AG08395 (cell line): ENCODE measurements at places on chromosomes 1 and 21.

DNA sequence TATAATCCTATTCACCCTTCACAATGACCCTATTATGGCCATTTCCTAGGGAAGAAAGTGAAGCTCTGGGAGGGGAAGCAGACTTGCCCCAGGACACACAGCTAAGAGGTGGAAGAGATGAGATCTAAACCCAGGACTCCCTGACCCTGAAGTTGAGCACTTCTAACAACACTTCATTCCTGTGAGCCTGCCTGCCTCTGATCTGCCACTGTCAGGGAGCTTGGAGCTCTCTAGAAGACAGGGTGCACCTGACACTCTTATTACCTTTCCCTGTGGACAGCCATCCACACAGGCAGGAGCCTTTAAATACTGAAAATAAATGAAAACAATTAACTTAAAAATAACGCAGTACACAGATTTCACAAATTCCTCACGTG, 599 bp downstream of the MKNK1 start:
- DNase-seq = no peak

DNA sequence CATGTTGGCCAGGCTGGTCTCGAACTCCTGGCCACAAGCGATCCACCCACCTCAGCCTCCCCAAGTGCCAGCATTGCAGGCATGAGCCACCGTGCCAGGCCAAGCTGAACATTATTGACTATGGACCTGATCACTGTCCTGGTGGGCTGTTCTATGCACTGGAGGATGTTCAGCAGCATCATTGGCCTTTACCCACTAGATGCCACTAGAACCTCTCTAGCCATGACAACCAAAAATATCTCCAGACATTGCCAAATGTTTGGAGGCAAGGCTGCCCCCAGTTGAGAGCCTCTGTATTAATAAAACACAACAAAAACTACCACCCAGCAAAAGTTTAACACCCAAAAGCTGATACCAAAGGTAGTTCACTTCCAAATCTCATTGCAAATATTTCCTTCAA, 110.8 kb upstream of the SOD1 start:
- no peak for DNase-seq

- peak; percentile 79 for DNase-seq
Measured at GRCh38 chr1:51898090-51898734, 19.7 kb upstream of the NRDC start.

GRCh38 chr1:220317161-220317560, 44.9 kb upstream of the RAB3GAP2 start:
- DNase-seq = no peak

- DNase-seq = no peak
Measured at GRCh38 chr1:211646566-211646965, 28.9 kb downstream of the NEK2 start.

GRCh38 chr1:227943381-227944089, 4.2 kb downstream of the WNT9A start:
- no peak for DNase-seq

- DNase-seq = no peak
Measured at GRCh38 chr1:60423146-60423780, 349.7 kb upstream of the C1orf87 start.

DNA sequence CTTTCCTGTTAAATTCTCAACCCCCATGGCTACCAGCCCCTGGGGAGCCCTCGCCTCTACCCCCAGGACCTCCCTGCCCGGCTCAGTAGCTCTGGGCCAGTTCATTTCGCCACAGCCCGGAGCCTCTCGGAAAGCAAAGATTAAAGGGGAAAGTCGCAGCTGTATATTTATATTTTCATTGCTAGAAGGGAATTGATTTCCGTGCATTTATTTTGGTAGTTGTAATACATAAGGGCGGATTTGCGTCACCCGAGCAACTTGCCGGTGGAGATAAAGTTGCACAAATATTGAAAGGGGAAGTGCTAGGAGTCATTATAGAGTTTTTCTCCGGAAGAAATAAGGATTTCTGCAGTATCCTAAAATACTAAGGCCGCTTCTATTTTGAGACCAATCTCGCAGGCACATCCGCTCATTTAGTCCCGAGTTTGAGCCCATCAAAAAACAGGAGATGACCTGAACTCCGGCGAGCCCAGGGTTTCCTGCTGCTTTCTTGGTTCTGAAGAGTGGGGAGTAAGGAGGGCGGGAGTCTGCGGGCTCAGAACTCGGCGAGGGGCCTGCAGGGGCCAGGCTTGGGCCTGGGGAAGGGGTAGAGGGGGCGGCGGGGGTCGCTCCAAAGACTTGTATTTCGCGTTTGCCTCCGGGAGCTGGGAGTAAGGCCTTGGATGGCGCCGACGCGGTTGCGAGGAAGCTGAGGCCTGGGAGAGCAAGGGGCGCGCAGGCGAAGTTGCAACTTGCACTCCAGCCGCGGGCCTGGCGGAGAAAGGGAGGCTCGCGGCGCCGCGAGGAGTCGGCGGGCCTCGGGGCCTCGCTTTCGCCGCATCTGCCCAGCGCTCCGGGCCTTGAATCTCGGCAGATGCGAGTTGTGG, 2.5 kb upstream of the HLX start:
- DNase-seq = no peak

DNA sequence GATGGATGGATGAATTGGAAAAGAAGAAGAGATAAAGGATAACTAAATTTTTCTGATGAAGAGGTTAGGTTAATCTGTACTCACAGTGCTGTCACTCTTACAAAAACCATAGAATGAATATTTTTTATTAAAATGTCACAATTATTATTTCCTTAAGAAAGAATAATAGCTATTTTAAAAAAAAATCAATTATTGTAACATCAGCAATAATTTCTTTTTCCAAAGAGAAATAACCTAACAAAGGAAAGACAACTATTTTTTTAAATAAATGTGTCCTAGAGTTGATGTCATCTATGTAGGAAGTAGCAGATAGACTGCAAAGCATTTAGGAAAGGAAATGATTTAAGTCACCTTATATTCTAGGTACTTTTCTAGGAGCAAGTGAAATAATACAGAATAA, 33.6 kb upstream of the PLPPR4 start:
- no peak for DNase-seq

DNA sequence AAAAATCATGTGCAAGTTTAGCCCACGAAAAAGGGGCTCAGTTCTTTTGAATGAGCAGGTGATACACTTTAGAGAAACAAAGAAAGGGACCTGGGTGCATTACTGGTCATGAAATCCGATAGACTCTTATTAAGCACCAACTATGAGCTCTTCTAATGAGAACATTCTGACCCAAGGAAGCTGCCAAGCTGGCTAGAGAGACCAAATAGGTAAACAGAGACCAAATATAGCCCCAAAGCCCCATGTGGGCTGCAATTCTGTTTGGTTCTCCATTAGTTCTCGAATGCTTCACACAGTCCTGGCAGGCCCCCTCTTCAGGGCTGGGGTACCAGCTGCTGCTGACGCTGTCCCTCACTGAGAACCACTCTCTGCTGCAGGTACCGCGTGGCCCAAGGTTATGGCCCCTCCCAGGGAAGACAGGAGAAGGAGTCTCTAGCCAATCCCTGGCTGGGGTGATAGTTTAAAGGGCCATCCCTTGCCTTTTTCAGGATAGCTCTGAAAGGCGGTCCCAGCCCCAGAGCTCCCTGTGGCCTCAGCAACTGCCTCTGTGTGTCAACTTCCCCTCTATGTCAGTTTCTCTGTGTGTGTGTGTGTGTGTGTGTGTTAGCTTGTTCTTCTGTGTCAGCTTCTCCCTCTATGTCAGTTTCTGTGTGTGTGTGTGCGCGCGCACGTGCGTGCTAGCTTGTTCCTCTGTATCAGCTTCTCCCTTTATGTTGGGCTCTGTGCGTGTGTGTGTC, 7.1 kb upstream of the UBXN10 start:
- no peak for DNase-seq

GRCh38 chr1:201939148-201939547, 7.2 kb downstream of the LMOD1 start:
- DNase-seq = no peak

- no peak for DNase-seq
Measured at GRCh38 chr1:87757676-87758075, 429.0 kb downstream of the LMO4 start.

DNA sequence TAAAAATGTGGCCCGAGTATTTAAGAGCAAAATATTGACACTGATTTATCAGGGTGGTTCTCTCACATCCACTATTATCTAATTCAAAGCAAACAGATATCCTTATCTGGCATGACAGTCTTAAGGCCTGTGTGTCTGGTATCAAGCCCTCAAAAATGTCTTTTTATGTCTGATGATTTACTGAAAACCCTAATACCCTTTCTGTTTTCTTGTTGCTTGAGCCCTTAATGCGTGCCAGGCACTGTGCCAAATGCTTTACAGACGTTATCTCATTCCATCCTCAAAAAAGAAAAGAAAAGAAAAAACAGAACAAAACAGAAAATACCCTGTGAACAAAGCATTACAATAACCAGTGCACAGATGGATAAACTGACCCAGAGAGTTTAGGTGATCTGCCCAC, 5.7 kb downstream of the DUSP23 start:
- DNase-seq = no peak

- DNase-seq = no peak
Measured at GRCh38 chr1:42825036-42825851, 8.0 kb upstream of the SVBP start.

- DNase-seq = no peak
Measured at GRCh38 chr1:54582566-54583306, 34.7 kb downstream of the ACOT11 start.

GRCh38 chr1:100074604-100075395, 57.9 kb downstream of the SASS6 start:
- DNase-seq = no peak

GRCh38 chr1:19325368-19325957, 13.3 kb downstream of the SLC66A1 start:
- DNase-seq = no peak

DNA sequence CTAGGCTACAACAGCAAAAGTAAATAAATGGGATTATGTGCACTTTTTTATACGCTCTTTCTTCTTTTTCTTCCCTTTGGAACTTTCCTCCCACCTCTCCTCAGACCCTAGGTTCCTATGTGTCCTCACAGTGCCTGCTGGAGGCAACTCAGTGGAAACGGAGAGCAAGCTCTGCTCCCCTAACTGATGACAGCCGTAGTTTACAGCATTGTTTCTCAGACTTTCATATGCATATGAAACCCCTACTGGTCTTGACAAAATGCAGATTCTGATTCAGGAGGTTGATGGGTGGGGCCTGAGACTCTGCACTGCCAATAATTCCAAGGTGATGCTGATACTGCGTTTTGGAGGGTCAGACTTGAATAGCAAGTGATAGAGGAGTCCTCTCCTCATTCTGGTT, 34.3 kb upstream of the HMCN1 start:
- DNase-seq = no peak

GRCh38 chr1:20993716-20994575, 182.8 kb downstream of the EIF4G3 start:
- DNase-seq = no peak

DNA sequence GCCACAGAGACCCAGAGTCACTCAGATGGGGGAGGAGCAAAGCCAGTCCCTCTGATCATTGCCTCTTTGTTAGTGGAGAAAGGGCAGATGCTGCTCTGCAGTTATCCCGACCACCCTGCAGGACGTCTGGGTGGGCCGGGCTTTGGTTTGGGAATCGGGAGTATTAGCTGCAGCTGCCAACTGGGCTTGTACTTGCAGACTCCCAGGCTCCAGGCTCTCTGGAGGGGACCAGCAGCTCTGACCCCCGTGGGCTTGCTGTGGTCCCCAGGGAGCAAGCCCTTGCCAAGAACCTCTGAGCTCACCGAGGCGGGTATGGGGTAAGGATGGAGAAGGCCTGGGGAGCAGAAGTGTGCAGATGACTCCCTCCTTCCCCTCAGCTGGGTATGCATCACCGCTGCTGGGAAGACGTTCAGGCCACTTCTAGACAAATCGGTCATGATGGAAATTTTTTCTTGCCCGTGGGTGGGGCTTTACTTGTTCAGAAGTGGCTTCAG, 21.6 kb downstream of the MAPKAPK2 start:
- DNase-seq = peak; percentile 94

- DNase-seq = no peak
Measured at GRCh38 chr1:159853417-159854115, 8.9 kb downstream of the VSIG8 start.

DNA sequence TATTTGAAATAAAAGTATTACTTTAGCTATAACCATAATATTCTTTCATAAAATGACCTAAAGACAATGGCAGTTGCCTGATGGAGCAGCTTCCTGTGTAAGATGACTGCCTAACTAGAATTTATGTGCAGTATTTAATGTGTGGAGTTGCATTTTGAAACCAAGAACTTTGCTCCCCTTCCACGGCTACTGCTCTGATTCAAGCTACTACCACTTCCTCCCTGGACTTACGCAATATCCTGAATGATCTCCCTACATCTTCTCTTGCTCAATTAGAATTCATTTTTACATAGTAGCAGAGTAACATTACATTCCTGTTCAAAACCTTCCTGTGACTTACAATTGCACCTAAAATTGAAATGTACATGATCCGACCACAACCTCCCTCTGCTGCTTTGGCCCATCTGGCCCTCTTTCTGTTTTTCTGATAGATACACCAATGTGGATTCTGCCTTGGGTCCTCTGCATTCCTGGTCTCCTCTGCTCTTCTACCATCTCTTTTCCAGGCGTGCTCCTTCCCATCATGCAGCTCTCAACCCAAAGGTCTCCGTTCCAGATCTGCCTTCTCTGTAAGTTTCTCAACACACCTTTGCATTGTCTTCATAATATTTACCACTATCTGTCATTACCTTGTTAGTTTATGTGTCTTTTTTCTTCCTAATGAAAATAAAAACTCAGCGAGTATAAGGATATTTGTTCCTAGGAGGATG, 47.4 kb upstream of the USP25 start:
- peak; percentile 57 for DNase-seq

DNA sequence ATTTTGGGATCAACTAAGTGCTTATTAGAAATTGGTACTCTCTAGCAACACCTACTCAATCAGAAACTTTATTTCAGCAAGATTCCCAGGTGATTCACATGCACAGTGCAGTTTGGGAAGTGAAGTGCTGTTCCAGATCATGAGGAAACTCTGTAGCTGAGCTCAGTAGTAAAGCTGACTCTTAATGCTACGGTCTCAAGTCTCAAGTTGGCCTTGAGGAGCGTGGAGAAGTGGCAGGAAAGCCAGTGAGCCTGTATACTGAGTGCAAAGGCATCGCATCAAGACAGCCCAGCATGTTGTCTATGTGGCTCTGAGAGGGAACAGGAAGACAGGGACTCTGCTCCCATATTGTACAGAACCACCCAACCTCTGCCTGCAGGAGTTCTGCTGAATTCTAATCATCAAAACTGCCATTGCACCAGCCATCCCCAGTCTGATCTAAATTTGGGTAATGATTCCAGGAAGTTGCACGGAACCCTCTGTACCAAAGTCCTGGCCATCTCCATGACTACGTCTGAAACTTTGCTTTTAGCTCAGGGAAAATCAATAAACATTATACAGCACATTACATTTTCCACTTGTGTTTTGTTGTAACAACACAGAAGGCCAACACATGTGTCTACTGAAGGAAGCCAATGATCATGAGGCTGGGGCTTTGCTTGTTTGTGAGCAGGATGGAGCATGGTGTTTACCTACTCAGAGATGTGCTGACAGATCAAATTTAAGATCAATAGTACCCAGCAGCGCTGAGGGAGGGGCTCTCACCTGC, 105.1 kb upstream of the TLR5 start:
- DNase-seq = no peak

DNA sequence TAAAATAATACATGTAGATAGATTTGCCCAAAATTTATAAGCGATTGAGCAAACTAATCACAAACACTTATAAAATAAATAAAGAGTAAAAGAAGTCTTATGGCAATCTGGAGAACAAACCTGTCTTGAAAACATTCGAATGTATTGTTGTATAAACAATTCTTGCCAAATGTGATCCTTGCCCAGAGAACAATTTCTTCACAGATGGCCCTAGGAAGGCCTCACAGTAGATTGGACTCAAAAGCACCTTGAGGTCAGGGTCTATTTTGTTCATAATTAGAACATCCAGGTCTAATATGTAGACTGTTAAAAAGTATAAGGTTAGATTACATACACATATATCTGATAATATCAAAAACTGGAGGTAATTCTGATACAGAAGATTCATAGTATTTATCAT, 202.4 kb downstream of the KCNT2 start:
- DNase-seq = no peak
